ENCODE measurements at places on chromosomes 11 and 22. TPM values are rescaled to one million over a fixed set of nuclear protein-coding genes. Genes with fewer than 3 reads are reported as not detected.

Gene MYEOV
- 0.53 TPM for total RNA-seq

Gene ANO5
- total RNA-seq = 6.1 TPM

Gene ARHGEF12
- 40.8 TPM for total RNA-seq

Gene B4GAT1
- total RNA-seq = 5.9 TPM

DNA sequence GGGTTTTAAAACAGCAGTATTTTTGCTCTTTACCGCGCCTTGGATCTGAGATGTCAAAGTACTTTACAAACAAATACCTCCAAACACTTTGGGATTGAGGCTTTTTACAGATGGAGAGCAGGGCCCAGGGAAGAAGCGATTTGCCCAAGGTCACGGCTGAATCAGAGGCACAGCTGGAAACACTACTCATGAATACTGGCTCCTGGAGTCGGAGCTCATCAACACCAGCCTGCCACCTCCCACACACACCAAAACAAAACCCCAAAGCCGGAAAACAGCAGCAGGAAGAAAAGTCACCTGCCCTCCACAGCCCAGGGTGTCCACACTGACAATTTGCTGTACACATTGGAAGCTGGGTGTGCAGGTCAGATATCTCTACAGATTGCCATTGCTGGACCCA lies 339.4 kb downstream of the CADM1 start:
- DNase-seq = no peak

DNA sequence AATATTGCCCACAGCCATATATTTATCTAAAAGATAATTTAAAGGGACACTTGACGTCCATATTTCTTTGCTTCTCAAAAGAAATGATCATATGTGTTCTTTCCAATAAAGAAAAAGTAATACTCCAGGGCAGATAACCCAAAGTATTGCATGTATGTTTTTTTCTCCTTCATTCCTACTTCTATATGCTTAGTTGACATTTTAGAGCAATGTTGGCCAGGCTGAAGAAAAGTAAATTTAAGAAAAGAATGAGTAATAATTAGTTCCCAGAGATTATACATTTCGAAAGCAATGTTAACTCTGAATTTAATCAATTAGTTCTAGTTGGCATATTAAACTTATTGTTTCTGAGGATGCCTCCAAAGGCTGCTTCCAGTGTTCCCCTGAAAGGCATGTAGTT lies 48.2 kb downstream of the DNAJC24 start:
- no peak for DNase-seq

DNA sequence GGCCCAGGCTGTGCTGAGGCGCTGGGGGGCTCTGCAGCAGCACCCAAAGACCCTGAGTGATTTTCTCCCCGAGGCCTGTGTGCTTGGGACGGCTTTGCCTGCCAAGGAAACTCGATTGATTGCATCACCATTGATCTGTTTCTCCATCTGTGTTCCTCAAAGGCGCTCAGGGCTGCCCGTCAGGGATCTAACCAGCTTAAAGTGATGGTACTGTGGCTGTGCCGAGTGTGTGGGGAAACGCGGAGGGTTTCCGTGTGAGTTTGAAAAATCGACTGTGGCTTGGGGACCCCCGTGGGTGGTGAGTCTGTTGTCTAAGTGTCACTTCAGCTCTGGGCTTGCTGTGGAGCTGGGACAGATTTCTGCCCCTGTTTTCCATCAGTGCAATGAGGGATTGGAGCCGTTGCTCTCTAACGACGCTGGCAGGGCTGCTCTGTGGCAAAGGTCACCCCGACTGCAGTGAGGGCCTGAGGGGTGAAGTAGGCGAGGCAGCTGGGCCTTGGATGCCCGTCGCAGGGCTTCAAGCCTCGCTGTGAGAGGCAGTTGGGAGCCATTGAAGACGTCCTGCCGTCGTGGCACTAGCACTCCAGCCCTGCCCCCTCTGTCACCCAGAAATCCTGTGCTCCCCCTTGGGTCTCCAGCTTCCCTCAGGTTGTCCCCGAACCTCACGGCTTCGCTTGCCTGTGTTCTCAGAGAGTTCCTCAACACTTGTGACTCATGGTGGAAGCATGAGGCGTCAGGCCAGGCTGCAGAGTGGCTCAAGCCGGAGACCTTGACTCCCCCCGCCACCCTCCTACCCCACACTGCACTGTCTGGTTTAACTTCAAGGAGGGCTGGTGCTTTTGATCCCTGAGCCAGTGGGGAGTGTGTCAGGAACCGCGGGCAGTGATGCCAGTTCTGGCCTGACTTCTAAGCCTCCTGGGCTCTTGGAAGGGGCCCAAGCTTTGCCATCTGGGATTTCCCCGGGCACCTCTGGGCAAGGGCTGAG lies 21.8 kb downstream of the CACNA1I start:
- no peak for DNase-seq

DNA sequence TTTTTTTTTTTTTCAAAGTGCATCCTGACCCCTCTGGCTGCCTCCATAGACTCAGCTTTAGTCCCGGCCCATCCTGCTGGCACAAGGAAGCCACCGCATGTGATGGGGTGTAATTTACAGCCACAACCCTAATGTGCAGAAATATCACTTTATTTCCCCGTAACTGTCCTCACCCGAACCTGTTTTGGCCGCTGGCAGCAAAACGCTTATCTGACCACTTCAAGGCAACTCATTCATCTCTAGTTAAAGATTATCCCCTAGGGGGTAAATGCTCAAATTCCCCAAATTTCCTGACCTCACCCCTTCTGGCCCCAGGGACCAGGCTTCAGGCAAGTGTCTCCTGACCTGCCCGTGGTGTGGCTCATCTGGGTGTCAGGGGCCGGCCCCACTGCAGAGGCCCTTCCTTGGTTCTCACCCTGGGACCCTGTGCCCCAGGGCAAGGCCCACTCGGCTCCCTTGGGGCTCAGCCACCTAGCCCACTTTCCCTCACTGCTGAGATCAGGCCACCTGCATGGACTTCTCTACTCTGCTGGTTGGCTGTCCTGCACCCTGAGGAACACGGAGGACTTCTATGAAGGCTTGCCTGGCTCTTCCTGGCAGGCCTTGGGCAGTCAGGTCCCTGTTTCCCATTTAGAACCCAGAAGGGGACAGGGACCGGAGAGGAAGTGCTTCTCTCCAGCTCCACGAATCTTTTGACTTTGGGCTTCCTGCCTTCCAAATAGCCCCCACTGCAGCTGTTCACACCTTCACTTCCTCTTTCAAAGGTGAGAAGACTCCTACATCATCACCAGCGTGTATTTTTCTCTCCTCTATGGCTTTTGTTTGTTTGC lies 53.3 kb downstream of the WNT11 start:
- DNase-seq = peak; percentile 53

- no peak for DNase-seq
Measured at GRCh38 chr11:67504950-67505581, at the start of gene PITPNM1. Gene PITPNM1, minus strand, starts transcription at chr11:67505363. Its CDS starts 1,183 bp downstream, at chr11:67504180.

Measured in GM12878 (cell line).